ENCODE measurements at places on chromosomes 16 and 17. TPM values are rescaled to one million over a fixed set of nuclear protein-coding genes. Genes with fewer than 3 reads are reported as not detected.

DNA sequence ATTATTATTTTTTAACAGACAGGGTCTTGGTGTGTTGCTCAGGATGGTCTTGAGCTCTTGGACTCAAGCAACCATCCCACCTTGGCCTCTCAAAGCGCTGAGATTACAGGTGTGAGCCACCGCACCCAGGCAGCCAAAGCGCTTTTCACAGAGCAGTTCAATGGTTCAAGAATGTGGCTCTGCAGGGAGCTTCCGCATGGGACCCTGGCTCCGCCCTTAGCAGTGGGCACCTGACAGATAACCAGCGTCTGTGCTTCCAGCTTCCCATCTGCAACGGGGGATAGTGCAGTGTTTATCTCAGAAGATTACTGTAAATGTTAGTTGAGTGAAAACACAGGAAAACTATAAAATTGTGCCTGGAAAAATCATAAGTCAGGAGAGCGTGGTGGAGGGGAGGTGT lies 99.4 kb downstream of the KCNJ12 start:
- no peak for DNase-seq

DNA sequence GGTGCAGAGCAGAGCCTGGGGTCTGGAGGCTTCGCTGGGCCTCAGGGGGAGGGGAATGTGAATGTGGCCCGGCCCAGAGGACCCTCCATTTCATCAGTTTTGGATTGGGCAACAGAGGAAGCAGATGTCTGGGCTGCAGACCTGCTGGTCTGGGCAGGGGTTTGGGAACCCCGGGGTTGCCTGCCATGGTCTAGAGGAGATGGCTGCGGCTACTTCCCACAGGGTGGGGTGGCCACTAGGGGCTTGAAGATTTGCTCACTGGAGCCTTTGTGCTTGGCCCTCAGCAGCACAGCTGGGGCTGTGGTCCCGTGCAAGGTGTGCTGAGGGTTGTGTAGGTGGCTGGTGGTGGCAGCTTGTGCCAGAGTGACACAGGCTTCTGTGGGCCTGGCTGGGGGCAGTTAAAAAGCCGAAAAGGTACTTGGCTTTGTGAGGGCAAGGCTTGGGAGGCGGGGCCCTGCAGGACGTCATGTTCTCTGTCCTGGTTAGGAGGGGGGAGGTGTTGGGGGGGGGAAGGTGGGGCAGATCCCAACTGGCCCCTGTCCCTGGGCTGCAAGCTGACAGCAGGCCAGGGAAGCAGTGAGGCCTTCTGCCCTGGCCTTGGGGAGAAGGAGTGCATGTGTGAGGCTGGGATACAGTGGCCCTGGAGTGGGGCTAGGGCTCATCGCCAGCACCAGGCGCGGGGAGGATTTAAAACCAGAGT lies 98.0 kb downstream of the KPNA2 start:
- DNase-seq = no peak

RBFOX1 gene
- total RNA-seq = 0.66 TPM

MRC2 gene
- total RNA-seq = 23.7 TPM

CTRB1 gene
- not detected for total RNA-seq
